ENCODE measurements at places on chromosomes 12 and 14. TPM values are rescaled to one million over a fixed set of nuclear protein-coding genes. Genes with fewer than 3 reads are reported as not detected.

The TAS2R9 gene
- total RNA-seq: not detected

DNA sequence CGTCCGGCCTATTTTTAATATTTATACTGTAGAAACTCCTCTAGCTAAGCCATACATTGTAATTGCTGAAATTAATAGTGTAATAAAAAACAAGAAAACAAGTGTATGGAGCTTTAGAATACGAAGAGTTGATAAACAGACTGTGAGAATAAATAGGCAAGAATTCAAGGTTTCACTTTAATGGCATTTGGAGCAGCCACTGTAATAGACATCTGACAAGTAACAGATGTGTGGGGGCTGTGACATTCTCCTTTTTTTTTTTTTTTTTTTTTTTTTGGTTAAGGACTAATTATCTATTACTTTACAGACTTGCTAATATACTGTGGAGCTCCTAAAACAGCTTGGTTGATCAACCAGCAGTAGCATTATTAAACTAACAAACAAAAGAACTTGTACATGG lies 42.1 kb upstream of the CFAP54 start:
- DNase-seq: no peak

- DNase-seq: no peak
Measured at GRCh38 chr12:77392467-77393088, 327.2 kb upstream of the E2F7 start.

The LUM gene
- total RNA-seq: 102 TPM

GRCh38 chr12:94041850-94042249 lies 106.5 kb upstream of the PLXNC1 start:
- no peak for DNase-seq

DNA sequence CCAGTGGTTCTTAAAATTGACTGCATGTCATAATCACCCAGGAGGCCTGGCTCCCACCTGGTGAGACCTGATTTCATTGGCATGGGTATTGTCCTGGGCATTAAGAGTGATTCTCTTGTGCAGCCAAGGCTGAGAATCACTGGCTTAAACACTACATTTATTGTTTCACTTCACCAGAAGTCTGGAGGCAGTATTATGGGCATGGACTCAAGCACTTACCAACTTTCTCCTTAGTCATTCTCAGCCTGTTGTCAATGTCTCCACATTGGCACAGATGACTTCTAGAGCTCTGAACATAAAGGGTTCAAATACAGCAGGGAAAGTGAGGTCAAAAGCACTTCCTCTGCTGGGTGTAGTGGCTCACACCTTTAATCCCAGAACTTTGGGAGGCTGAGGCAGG lies 25.6 kb upstream of the GCH1 start:
- no peak for DNase-seq
